Activated CD8-positive, alpha-beta memory T cell treated with anti-CD3 and anti-CD28 coated beads for 4 hours (primary cell): ENCODE measurements at places on chromosomes 4 and X.

GRCh38 chrX:119763181-119763580 lies 4.8 kb downstream of the SOWAHD start:
- no peak for DNase-seq

DNA sequence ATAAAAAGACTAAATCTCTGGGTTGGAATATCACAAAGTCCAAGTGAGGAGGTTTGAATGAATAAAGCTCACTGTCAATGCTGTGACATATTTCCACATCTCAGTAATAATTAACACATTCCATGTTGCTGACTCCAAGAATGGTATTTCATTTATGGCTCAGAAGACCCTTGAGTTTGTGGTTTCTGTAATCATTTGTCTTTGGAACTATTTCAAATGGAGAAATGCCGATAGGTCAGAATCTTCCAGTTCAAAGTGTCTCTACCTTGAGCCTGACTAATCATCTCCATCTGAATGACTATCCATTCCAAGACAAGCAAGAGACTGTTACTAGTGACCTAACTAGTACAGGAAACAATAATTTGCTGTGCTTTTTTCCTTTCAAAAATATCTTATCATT lies 24.2 kb upstream of the SLC2A9 start:
- DNase-seq: no peak

GRCh38 chr4:118033148-118034052 lies 886 bp upstream of the NDST3 start:
- no peak for DNase-seq

DNA sequence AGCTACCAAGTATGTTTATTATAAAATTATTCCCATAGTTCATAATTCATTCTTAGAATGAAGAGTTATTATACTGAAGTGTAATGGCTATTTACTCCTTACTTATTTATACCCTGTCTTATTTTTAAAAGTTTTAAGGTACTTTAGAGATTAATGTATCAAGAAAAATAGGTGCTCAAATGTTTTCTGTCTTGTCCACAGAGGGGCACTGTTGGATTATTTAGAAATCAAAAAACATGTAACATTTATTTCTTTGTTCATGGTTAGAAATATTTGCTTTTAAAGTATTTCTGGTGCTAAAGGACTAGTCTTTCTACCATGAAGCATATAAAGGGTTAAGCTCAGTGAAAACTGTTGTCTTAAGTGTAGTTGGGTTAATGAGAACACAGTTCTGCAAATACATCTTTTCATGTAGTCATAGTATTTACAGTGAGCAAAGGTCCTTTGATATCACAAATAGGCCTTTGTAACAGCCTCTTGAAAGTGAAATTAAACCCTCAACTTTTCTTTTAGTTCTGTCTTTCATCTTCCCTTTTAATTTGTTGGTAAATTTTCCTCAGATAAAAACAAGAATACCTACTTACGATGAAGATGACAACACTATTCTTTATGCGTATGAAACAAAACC lies 7.7 kb downstream of the SCML1 start:
- no peak for DNase-seq
